ENCODE measurements at places on chromosomes 7 and 10.

- DNase-seq: no peak
Measured at GRCh38 chr10:93745408-93746065, 12.2 kb upstream of the LGI1 start.

DNA sequence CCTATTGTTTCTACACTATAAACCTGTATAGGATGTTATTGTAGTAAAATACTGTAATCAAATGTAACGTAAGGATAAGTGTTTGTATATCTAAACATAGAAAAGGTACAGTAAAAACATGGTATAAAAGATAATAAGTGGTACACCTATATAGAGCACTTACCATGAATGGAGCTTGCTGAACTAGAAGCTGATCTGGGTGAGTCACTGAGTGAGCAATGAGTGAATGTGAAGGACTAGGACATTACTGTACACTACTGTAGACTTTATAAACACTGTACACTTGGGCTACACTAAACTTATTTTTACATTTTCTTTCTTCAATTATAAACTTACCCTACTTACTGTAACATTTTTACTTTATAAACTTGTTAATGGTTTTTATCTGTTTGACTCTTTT lies 732.9 kb upstream of the LRRN3 start:
- DNase-seq: no peak

GRCh38 chr10:9869606-9870176 lies 1148.0 kb upstream of the CELF2 start:
- no peak for DNase-seq

- no peak for DNase-seq
Measured at GRCh38 chr10:123706236-123706635, 40.1 kb downstream of the GPR26 start.

GRCh38 chr10:50470345-50470744 lies 153.4 kb downstream of the SGMS1 start:
- DNase-seq: no peak

DNA sequence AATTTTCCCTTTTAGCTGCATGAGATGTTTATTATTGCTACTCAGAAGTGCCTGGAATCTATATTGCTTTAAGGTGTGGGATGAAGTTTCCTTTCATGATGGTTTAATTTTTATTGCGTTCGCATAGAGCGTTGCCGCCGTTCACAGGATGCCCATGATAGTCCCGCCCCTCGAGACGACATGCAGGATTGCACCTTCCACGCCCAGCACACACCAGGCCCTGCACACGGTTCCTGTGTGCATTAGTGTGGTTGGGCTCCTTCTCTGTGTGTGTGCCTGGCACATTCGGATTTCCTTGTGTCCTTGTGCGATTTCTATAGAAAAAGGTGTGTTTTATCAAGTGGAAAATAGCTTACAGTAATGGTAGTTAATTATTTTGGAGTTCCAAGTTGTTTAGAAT lies 42.1 kb downstream of the MGMT start:
- no peak for DNase-seq

- no peak for DNase-seq
Measured at GRCh38 chr7:3682028-3682710, 381.1 kb downstream of the SDK1 start.

- DNase-seq: no peak
Measured at GRCh38 chr7:48052748-48053147, 17.4 kb downstream of the C7orf57 start.

GRCh38 chr7:129341816-129342806 lies 92.1 kb upstream of the STRIP2 start:
- no peak for DNase-seq

GRCh38 chr10:132065491-132066105 lies at the start of gene JAKMIP3:
JAKMIP3 (plus strand) TSS chr10:132065946; CDS start chr10:132104809, 38,863 bp downstream.
- no peak for DNase-seq

GRCh38 chr10:122707535-122707934 lies 7.9 kb upstream of the C10orf120 start:
- no peak for DNase-seq

- no peak for DNase-seq
Measured at GRCh38 chr10:103554488-103555324, 61.2 kb downstream of the NEURL1 start.

DNA sequence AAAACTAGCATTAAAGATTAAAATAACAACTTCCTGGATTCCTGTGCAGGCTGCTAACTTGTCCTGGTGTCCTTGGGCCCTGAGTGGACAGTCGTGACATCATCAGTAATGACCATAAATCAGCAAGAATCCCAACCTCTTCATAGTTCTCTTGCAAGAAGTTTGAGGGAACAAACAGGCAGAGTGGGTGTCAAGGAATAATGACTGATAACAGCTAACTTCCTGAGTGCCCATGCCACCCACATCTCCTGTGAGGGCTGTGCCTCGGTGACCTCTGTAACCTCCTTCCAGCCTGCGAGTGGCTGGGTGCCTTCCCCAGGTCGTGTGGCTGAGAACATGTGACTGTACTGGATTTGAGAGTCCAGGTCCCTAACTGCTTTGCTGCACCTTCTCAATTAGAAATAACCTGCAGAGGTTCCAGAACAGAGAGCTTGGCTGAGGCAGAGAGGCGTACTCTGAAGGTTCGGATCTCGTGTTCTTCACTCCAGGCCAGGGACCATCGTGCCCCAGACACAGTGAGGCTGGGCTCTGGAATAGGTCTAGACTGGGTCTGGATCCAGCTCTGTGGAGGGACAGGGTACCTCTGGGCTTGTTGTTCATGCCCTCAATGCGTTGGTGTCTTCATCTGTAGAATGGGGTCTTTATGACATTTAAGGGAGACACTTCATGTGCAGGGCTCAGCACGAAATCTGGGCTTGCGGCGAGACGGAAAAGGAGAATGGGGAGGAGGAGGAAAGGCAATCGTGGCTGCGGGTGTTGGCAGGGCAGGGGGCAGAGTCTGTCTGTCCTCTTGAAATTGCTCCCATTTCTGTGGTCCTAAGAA lies 313.1 kb upstream of the ZNF32 start:
- DNase-seq: no peak

- DNase-seq: no peak
Measured at GRCh38 chr7:100433592-100434296, 2.6 kb downstream of the PPP1R35 start.

- no peak for DNase-seq
Measured at GRCh38 chr10:101797403-101798059, 14.3 kb upstream of the NPM3 start.

DNA sequence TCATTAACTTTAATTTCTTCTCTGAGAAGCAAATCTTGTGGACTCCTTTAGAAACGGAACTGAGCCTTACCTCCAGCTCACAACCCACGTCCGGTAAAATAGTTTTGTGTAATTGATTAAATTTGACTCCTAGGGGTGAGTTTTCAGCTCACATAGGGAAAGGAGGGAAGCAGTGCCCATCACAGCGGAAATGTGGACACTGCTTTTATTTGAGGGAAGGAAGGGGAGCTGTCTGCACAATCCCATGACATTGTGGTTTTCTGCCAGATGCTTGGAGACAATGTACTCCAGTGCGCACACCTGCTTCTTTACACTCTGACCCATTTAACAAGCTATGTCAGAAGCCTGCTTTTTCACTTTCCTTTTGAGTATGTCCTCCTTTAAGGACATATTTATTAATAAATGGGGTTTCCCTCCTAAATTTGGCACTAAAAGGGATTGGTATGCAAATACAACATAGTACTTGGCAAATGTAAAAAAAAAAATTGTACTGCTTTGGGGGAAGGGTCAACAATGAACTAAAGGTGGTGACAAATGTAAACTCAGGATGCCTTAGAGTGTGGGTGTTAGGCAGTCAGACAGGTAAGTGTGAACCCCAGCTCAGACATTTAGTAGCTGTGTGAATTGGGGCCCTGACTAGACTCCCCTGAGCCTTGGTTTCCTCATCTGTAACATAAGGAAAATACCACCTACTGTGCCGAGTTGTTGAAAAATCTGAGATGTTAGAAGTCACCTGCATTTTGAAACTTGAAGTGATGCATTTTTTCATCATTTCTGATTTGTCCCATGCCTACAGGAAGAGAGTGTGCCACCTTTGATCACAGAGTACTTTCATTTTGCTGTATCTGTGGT lies 90.2 kb upstream of the KLF6 start:
- no peak for DNase-seq

GRCh38 chr7:135335628-135336139 lies 102.0 kb downstream of the STRA8 start:
- DNase-seq: no peak

DNA sequence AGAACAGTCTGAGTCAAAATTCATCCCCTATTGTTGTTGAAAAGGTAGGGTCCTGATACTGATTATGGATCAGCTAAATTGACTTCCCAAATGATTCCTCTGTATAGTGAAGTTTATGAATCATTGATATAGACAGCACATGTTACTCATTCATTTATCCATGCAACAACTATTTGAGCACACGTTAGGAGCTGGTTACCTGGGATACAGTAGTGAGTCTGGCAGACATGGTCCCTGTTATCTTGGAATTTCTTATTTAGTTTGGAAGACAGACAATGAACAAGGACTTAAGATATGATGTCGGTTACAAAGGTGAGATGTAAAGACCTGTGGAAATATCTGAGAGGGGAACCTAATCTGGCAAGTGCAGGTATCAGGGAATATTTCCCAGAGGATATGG lies 28.0 kb upstream of the KIAA1217 start:
- no peak for DNase-seq

DNA sequence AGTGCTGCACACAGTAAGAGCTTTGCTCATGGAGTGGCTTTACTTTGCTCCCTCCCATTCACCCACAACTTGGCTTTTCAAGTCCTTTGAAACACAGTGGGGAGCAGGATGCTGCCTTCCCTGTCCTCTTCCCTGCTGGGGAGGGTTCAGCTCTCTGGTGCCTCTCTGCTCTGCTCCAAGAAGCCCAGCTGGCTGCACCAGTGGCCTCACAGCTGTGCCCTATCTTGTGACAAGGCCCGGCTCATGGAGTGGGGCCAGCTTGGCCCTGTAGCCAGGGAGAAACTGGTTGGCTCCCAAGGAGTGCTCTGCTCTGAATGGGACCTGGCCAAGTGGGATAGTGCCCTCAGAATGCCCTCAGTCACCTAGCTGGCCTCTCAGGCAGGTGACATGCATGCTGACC lies 212.3 kb upstream of the ZMIZ1 start:
- DNase-seq: no peak

- no peak for DNase-seq
Measured at GRCh38 chr10:11285171-11285570, 267.5 kb downstream of the CELF2 start.

DNA sequence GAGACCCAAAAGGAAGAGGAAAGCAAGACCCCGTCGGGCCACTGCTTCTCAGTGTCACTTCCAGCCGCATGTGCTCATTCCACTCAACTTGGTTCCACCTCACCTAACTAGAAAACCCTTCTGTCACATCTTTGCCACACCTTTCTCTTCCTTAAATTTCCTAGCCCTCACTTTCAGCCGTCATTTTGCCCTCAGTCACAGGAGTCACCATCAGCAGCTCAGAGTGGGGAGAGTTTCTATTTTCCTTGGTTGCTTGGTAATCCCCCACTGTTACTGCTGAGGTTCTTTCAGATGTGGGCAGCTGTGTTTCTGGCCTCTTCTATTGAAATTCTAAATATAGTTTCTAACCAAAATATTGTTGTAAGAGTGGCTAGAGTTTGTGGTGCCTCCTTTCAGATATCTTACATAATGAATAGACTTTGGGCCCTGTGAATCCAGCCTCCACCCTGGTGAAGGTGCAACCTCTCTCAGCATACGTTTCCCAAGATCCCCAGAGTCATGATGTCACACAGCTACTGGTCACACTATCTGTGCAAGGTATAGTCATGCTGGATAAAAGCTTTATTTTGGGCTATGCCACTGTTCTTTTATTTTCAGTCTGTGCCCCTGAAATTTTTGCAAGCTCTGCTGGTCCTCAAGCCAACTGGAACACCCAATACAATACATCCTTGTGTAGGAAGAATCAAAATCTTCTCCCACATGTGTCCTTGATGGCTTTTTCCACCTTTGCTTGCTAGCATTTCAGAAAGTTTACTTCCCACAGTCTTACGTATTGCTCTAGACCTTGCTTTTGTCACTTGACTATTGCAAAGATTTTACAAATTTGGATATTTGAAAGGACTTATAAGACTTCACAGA lies 9.2 kb downstream of the AGBL3 start:
- no peak for DNase-seq

DNA sequence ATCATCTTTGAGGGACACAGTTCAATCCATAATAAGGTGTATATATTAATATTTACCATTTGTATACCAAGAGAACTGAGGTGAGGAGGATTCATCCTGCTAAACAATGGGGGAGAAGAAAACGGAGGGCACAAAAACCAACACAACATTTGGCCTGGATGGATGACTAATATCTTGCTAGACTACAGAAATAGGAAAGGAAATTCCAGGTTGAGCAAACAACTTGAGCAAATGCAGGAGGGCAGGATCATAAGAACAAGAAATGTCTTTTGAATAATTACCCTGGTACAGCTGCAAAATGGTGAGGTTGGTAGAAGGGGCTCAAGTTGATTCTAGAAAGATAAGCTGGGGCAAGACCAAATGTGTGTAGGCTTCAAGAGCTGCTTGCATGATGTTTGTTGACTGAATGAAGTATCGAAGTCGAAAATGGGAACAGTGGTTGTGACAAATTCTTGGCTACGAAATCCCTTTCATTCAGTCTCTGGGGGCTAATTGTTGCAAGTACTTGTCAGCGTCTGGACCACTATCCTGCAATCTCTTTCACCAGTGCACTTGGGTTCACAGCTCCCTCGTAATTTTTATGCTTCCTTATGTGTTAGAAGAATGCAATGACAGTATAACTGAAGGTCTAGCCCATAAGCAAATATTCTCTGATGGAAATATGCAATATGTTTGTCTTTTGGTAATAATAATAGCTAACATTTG lies 176.2 kb downstream of the PTEN start:
- no peak for DNase-seq

- no peak for DNase-seq
Measured at GRCh38 chr7:510131-510481, 9.5 kb downstream of the PDGFA start.

DNA sequence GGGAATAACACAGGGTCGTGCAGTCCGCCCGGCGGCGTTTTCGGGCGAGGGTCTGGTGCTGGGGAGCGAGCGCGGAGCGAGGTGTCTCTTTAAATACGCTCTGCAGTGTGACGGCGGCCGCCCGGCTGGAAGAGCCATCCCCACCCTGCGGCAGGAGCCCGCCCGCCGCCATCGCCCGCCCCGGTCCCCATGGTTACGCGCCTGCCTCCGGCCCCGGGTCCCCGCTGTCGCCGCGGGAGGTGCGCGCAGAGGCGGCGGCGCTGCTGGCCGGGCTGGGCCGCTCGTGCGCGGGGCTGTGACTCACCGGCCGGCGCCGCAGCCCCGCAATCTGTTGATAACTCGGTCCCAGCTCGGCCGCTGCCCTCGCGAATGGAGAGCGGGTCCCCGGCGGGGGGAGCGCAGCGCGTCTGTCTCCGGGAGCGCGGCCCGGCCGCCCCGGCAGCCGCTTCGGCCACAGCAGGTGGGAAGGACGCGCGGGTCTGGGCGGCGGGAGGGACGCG lies at the start of gene ADGRA1:
TSS of gene ADGRA1 (plus strand) at position 246 of the 500 bp plus-strand sequence. CDS start 986 bp downstream, outside the sequence.
- no peak for DNase-seq

DNA sequence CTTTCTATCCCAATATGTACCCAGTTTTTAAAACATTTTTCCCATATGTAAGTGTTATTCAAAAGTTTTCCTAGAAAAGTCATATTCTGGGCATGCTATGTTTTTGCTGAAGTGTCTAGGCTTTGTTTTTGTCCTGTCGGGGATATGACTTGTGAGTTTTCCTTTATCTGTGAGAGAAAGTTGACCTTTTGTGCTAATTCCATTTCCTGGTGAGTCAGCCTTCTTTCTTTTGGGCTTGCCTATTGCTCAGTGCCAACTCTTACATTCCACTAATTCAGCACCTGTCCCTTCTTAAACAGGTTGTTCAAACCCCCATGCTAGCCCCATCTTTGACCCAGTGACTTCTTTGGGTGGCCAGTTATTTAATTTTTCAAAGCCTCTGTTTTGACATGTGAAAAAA lies 146.2 kb downstream of the AHR start:
- DNase-seq: no peak

- no peak for DNase-seq
Measured at GRCh38 chr10:115674496-115674895, 581.3 kb downstream of the ATRNL1 start.
